ENCODE measurements at places on chromosomes 3 and 15.

DNA sequence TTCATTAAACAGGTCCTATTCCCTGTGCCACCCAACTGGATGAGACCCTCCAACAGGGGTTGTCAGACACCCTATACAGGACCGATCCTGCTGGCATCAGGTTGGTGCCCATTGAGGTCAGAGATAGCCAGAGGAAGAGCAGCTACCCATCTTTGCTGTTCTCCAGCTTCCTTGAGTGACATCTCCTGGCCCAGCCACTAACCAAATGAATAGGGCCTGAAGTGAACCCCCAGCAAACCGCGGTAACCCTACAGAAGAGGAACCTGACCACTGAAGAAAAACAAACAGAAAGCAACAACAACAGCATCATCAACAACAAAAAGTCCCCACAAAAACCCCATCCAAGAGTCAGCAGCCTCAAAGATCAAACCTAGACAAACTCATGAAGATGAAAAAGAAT lies 133.6 kb upstream of the ARPP21 start:
- DNase-seq: no peak

GRCh38 chr3:185225523-185225922 lies 28.3 kb downstream of the EHHADH start:
- DNase-seq: peak; percentile 30

DNA sequence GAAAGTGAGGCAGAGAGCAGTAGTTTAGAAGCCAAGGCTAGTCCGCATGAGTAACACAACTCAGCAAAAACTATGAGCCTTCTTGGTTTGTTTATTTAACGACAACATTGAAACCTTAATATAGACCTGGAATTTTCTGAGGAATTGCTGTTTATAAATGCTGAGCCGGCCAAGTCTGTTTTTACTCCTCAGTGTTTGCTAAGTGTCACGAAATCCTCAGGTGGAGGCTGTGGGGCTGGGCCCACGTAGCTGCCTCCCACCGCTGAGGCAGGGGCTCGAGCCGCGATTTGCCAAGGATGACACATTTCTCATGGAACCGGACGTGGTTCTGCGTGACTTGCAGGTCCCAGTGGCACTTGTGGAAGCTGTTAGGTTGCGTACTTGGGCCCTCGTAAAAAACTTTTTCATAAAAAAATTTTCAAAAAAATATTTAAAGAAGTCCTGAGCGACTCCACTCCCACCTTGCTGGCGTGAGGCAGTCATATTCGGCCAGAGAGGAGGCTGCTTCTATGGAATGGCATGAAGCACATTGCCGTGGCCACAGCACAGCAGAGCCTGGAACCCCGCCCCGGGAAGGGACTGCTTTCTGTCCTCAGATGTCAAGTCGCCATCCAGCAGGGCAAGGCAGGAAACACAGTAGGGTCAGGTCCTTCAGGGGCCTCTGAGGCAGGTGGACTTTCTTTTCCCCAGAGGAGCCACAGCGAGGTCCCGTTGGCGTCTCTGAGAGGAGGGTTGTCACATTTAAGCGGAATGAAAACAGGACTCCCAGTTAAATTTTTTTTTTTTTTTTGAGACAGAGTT lies 64.8 kb upstream of the PCSK6 start:
- no peak for DNase-seq

- DNase-seq: no peak
These were observed 710.1 kb downstream of the SQOR start for GRCh38 chr15:46344915-46345314.

GRCh38 chr3:133379926-133380325 lies 19.9 kb upstream of the BFSP2 start:
- DNase-seq: no peak

- DNase-seq: no peak
These were observed 1.4 kb downstream of the FES start for GRCh38 chr15:90885432-90886290.

GRCh38 chr3:180926526-180926925 lies 14.1 kb downstream of the FXR1 start:
- no peak for DNase-seq

- DNase-seq: no peak
These were observed 122.6 kb upstream of the SMAD3 start for GRCh38 chr15:66942649-66943390.

DNA sequence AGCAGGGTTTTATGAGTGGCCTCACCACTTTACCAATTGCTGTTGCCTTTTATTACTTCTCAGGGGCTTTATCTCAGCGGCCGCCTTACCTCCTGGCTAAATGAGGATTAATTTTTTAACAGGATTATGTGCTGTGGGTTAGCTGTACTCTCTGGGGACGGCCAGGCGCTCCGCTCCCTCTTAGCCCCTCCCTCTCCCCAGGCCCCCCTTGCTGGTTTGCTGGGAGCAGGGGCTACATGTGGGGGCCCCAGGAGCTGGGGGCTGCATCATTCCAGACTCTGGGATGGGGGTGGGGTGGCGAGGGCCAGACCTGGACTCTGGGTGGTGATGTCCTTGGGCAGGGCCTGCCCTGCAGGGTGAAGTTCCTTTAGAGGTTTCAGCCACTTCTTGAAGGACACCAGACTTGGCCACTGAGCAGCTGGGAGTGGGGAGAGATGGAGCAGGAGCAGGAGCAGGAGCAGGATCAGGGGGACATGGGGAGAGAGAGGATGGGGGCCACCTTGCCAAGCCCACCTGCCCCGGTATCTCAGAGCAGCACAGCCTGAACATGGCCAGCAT lies 196.1 kb downstream of the GOLGA6L6 start:
- no peak for DNase-seq

DNA sequence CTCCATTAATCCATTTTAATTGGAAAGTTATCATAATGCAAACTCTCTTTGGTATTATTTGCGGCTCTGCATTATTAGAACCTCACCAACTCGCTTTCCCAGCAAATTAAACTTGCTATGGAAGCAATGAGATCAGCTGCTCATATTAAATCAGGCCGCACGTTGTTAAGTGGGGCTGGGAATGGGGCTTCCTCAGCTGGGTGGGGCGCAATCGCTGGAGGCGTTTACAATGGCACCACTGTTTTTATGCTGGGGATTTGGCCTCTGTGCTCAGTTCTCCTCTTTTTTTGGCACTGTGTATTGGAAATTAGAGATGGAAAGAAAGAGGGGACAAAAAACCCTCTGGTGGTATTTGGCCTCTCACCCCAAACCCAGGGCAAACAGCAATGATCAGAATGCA lies 72.2 kb downstream of the RPLP1 start:
- no peak for DNase-seq

- DNase-seq: no peak
These were observed 93.6 kb downstream of the BOC start for GRCh38 chr3:113304856-113305540.

DNA sequence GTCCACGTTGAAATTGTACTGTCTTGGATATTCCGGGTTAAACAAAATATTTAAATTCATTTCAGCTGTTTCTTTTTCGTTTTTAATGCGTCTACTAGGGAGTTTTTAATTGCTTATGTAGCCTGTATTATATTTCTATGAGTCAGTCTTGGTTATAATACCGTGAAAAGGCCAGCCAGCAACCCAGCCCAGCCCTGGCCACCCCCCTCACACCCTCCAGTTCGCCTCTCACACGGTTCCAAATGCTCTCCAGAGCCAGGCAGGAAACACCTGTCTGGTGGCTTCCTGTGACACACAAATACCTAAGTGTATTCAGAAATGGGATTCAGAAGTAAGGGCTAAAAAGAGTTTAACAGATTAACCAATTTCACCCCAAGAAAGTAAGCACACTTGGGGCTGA lies 4.4 kb downstream of the SH3BP5 start:
- no peak for DNase-seq

GRCh38 chr15:66851311-66852063 lies 149.5 kb downstream of the SMAD6 start:
- DNase-seq: peak; percentile 64

DNA sequence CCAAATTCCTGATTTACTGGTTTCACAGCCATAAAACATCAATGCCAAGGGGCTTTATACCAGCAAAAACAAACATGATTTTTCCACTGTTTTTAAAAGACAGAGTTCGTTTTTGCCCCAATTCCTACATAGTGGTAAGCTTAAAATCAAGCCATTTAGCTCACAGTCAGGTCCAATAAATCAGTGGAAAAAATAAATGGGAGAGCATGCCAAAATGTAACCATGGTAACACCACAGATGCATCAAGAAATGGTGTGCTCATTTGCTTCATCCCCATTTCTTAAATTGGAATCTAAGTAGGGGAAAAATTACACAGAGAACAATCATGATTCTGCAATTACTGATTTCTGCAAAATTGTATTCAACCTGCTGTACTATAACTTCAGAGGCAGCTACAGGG lies 418.8 kb downstream of the MAGI1 start:
- DNase-seq: no peak

DNA sequence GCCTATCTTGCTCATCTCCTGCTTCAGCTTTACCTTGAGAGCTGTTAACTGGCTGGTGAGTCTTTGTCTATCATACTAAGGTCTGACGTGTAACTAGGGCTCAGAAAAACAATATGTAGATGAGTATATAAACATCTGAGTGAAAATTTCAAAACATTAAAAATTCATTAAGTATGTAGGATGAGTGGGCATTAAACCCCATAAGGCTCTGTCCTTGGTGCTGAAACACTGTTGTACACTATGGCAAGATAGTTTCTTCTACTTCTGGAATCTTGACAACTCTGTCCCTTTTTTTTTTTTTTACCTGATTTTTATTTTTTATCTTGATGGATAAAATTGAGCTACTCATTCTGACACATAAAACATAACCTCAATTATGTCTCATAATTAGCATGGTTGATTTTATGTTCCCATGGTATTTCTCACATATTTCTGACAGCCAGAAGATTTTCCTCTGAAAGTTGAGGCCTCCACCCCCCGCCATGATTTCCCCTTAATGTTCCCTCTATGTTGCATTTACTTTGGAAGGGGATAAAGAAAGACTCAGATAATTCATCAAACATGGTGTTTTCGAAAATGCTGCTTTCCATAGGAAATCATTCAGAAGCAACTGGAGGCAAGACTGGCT lies 54.3 kb downstream of the DGKG start:
- DNase-seq: no peak

GRCh38 chr15:43523646-43524045 lies 6.2 kb downstream of the MAP1A start:
- no peak for DNase-seq

DNA sequence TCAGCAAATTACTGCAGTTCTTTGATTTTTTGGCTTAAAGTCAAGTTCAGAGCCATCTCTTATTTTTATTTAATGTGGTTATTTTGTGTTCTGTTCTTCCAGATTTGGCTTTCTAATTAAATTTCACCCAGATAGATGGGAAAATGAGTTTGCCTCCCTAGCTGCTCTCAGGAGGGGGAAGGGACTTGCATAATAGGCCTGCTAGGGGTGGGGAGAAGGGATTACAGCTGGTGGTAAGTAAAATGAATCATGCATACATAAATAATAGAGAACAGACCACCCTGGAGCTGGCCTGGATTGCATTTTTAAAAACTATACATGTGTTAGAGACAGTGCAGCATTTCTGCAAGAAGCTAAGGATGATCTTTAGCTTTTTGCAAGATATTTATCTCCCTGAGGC lies 3.9 kb upstream of the PXYLP1 start:
- peak; percentile 86 for DNase-seq

DNA sequence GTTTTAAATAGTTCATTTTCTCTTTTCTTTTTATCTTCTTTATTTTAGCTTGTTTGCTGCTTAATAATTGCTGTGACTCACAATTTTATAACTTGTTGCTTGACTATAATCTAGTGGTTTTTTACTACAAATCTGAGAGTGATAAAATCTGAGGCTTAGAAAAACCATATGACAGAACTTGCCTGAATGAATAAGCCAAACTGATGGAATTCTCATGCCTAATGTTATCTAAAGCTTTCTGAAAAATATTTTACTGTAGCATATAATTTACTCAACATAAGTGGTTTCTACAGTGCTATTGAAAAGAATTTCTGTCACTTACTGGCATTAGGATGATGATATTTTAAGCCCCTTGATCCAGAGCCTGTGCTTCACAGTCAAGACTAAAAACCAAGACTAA lies 175.1 kb downstream of the VGLL3 start:
- DNase-seq: peak; percentile 60

- DNase-seq: peak; percentile 51
These were observed 30.1 kb upstream of the NRROS start for GRCh38 chr3:196609343-196609775.

- DNase-seq: no peak
These were observed 199.8 kb downstream of the XXYLT1 start for GRCh38 chr3:195071011-195071728.

DNA sequence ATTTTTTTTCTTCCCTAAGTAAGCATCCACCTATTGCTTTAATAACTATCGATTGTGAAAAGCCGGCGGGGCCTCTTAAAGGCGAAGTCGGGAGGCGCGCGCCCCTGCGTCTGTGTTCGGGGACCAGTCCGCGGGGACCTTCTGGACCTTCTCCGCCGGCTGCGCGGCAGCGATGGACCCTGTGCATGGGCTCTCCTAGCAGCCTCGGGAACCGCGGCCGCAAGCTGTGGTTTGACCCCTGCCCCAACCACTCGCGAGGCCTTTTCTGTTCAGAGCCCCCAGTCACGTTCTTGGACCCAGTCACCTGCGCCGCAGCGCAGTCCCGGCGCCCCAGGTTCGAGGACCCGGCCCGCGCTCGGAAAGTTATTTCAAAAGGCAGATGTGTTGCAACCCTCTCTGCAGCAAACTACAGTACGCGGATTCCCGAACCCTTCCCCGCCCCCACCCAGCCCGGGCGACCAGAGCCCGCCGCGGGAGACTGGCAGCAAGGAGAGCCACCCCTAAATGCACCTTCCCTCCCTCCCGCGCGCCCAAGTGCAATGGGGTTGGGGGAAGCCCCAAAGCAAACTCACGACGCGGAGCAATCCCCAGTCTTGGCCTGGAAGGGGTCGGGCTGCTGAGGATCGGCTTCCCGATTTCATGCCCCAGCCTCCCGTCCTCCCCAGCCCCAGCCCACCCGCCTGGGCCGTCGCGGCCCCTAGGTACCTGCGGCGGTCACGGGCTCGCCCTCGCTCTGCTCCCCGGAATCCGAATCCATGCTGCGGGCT lies 684 bp downstream of the TNFAIP8L3 start:
- DNase-seq: no peak

- no peak for DNase-seq
These were observed 50.0 kb upstream of the TRPM1 start for GRCh38 chr15:31151301-31152233.

DNA sequence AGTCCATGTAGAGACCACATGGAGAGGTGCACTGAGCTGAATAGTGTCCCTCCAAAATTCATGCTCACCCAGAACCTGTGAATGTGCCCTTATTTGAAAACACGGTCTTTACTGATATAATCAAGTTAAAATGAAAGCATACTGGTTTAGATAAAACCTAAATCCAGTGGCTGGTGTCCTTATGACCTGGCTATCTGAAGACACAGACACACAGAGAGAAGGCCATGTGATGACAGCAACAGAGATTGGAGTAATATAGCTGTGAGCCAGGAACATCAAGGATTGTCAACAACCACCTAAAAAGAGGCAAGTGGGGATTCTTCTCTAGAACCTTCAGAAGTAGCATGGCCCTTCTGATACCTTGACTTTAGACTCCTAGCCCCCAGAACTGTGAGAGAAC lies 54.7 kb upstream of the CD47 start:
- no peak for DNase-seq

DNA sequence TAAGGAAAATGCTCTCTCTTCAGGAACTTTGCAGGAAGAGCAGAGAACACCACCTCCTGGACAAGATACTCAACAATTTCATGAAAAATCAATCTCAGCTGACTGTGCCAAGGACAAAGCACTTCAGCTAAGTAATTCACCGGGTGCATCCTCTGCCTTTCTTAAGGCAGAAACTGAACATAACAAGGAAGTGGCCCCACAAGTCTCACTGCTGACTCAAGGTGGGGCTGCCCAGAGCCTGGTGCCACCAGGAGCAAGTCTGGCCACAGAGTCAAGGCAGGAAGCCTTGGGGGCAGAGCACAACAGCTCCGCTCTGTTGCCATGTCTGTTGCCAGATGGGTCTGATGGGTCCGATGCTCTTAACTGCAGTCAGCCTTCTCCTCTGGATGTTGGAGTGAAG lies 200.5 kb downstream of the AKAP13 start:
- DNase-seq: no peak
